ENCODE measurements at places on chromosomes 7 and 10. TPM values are rescaled to one million over a fixed set of nuclear protein-coding genes. Genes with fewer than 3 reads are reported as not detected.
A peak's percentile ranks its signal among the peaks of the same experiment; 100 is the strongest.

GRCh38 chr10:69220507-69220906 is 375 bp downstream of the HKDC1 start:
- H3K4me1 ChIP-seq, result peaks cover 15% of the 10 kb centered on the region
- no peak overlapping the region for H3K4me3 ChIP-seq
- no peaks in the 10 kb centered on the region for H3K36me3 ChIP-seq
- no peak for DNase-seq
- no peak overlapping the region for H3K27ac ChIP-seq

GRCh38 chr10:71134732-71135211 is 77.6 kb upstream of the UNC5B start:
- H3K36me3 ChIP-seq, result no peaks in the 10 kb centered on the region
- no peaks in the 10 kb centered on the region for H3K27me3 ChIP-seq
- no peaks in the 10 kb centered on the region for H3K4me1 ChIP-seq
- no peak overlapping the region for H3K27ac ChIP-seq
- no peak overlapping the region for H3K4me3 ChIP-seq

GRCh38 chr7:115352375-115352774 is 430.5 kb downstream of the MDFIC start:
- H3K4me1 ChIP-seq, result no peaks in the 10 kb centered on the region
- H3K27me3 ChIP-seq, result no peaks in the 10 kb centered on the region
- no peak for DNase-seq
- H3K27ac ChIP-seq, result no peak overlapping the region
- no peak overlapping the region for H3K4me3 ChIP-seq

- no peak overlapping the region for H3K4me3 ChIP-seq
- DNase-seq, result no peak
- H3K27ac ChIP-seq, result no peak overlapping the region
- H3K27me3 ChIP-seq, result no peaks in the 10 kb centered on the region
- peaks cover 80% of the 10 kb centered on the region for H3K36me3 ChIP-seq
Measured at GRCh38 chr7:55493408-55493807, 78.9 kb downstream of the VOPP1 start.

DNA sequence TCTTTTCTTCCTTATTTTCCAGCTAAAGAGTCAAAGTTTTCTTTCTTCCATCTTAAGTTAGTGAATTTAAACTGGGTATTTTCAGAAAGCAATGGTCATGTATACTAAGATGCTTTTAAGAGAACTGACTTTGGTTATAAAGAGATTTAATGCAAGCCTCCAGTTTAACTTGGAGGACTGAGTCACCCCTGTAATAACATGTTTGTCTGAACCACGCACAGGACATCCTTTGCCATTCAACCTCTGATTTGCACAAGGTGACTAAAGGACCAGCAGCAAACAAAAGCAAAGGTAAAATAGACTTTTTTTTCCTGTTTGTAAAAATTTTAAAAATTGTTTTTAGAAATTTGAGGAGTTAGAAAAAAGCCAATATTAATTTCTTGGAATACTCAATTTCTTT is 2.9 kb downstream of the HYAL4 start:
- no peak overlapping the region for H3K27ac ChIP-seq
- no peaks in the 10 kb centered on the region for H3K27me3 ChIP-seq
- no peaks in the 10 kb centered on the region for H3K4me1 ChIP-seq
- no peak overlapping the region for H3K4me3 ChIP-seq

- H3K4me3 ChIP-seq, result no peak overlapping the region
- no peak for DNase-seq
- H3K4me1 ChIP-seq, result no peaks in the 10 kb centered on the region
- H3K36me3 ChIP-seq, result no peaks in the 10 kb centered on the region
Measured at GRCh38 chr7:54689394-54690049, 69.5 kb downstream of the SEC61G start.

GRCh38 chr7:83769407-83769806 is 120.5 kb upstream of the SEMA3E start:
- no peaks in the 10 kb centered on the region for H3K4me1 ChIP-seq
- H3K4me3 ChIP-seq, result no peak overlapping the region
- H3K27ac ChIP-seq, result no peak overlapping the region
- no peak for DNase-seq
- H3K36me3 ChIP-seq, result no peaks in the 10 kb centered on the region
- no peaks in the 10 kb centered on the region for H3K27me3 ChIP-seq

- DNase-seq, result no peak
- H3K4me1 ChIP-seq, result no peaks in the 10 kb centered on the region
- H3K27ac ChIP-seq, result no peak overlapping the region
- no peaks in the 10 kb centered on the region for H3K27me3 ChIP-seq
- H3K4me3 ChIP-seq, result no peak overlapping the region
Measured at GRCh38 chr10:106436123-106436715, 728.3 kb downstream of the SORCS1 start.

- peaks cover 6% of the 10 kb centered on the region for H3K4me1 ChIP-seq
- peak; percentile 20 for DNase-seq
- H3K27me3 ChIP-seq, result no peaks in the 10 kb centered on the region
- H3K27ac ChIP-seq, result peak overlapping the region; percentile 89
- no peaks in the 10 kb centered on the region for H3K36me3 ChIP-seq
Measured at GRCh38 chr7:27661811-27662489, 733 bp downstream of the HIBADH start.

DNA sequence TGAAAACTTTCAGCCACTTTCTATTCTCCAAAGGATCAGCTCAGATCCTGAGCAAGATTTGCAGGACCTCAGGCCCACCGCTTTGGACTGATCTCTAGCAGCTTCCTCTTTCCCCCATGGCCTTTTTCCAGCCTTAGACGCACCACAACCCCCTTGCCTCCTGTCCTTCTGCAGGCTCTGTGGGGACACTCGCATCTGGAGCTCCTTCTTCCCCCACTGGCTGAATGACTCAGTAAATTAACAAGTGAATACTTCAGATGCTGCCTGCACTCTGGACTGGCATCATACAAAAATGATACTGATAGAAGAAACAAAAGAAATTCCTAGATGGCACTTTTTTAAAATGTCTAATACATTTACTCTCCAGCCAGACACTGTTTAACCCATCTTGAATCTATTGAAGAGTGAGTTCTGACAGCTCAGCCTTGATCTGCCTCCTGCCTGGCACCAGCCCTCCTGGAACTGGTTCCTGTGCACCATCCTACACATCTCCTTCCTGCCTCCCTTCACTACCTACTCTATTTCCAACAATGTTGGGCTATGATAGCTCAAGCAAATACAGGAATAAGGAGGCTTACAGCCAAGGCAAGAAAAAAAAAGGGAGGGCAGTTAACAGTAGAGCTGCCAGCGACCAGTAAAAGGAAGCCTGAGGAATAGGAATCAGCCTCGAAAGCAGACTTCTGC is 3.3 kb downstream of the FRMPD2 start:
- H3K4me3 ChIP-seq, result no peak overlapping the region
- no peaks in the 10 kb centered on the region for H3K4me1 ChIP-seq
- H3K36me3 ChIP-seq, result no peaks in the 10 kb centered on the region
- DNase-seq, result no peak
- no peak overlapping the region for H3K27ac ChIP-seq

GRCh38 chr7:24290004-24290641 is 6.1 kb downstream of the NPY start:
- DNase-seq, result peak; percentile 40
- no peaks in the 10 kb centered on the region for H3K4me1 ChIP-seq
- no peak overlapping the region for H3K4me3 ChIP-seq

- peaks cover 6% of the 10 kb centered on the region for H3K36me3 ChIP-seq
- peaks cover 72% of the 10 kb centered on the region for H3K4me1 ChIP-seq
- peak overlapping the region; percentile 93 for H3K4me3 ChIP-seq
- H3K27me3 ChIP-seq, result no peaks in the 10 kb centered on the region
- DNase-seq, result no peak
- H3K27ac ChIP-seq, result peak overlapping the region; percentile 81
Measured at GRCh38 chr7:48088559-48089045, 463 bp upstream of the UPP1 start.

DNA sequence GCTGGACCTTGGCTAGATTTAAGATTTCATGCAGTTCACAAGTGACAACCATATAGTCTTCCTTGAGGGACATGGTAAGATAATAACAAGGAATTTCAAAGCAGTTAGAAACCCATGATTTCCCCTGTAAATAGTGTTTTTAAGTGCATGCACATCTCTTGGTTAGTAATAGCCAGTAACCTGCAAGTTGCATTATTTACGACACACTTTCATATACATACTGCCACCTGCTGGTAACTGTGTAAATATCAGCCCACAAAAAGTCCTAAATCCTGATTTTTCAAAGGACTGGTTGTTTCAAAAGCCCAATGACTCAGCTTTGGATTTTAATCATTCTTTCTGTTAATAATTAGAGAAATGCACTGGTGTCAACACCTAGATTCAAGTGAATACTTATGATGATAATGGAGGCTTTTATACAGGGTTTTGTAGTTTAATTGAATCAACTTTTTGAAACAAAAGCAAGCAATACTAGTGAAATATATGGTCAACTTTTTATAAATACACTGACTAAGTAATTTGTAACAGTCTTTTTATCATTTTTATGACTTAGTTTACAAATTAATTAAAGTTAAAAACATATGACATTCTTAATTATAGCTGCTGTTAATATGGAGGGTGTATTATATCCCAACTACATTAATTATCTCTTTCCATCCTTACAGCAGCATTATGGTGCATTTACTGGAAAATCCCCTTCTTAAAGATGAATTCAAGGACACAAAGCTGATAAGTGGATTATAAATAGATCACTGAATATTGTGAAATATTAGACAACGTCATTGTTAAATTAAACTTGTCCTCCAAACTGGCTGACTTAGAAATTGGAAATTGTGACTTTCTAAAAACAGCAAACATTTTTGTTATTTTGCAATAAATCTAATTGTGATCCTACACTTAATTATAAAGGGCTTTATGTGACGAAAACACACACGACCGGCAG is 367.7 kb upstream of the SEMA3D start:
- no peak overlapping the region for H3K4me3 ChIP-seq
- no peak for DNase-seq
- H3K4me1 ChIP-seq, result no peaks in the 10 kb centered on the region

DNA sequence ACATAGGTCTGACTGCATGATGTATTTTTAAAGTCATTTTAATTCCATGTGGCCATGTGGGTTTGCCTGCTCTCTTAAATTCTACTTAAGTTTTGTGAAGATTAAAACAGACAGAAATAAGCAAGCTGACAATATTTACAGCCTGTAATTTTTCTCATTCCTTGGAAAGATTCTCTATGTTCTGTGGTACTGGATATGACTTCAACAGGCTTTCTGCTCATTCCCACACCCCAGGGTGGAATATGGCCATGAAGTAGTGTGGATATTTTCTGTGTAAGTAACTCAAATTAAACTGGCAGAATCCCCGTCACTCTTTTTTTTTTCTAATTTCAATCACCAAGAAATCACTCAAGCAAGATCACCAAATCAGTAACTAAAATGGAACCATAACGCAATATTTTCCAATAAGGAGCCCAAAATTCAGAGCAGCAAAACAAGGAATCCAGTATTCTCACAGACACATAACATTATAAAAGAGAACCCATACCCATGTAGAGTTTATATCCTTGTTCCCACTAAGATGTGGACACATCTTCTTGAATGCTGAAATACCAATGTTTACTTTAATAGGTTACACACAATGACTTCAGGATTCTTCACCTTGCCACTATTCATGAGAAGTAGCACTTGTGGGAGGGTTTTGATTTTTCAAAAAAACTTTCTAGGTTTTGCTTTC is 5.7 kb downstream of the HOXA5 start:
- H3K27ac ChIP-seq, result no peak overlapping the region
- H3K4me3 ChIP-seq, result no peak overlapping the region
- DNase-seq, result no peak
- H3K4me1 ChIP-seq, result no peaks in the 10 kb centered on the region
- H3K27me3 ChIP-seq, result no peaks in the 10 kb centered on the region
- no peaks in the 10 kb centered on the region for H3K36me3 ChIP-seq

DNA sequence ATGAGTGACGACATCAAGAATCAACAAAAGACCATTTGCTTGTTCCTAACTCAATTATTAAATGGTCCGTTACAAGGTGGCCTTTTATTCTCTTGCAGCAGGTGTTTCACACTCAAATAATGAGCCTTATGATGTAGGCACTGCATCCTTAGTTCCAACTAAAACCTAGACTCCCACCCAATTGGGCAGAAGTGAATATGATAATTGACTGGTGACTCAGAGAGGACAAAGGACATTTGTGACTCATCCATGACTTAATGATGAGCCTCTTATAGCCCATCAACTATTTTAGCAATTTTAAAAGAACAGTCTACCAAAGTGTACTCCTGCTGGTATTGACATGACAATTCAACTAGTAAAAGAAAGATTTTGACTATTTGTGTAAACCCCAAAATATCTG is 1027.8 kb upstream of the PHF14 start:
- H3K27me3 ChIP-seq, result no peaks in the 10 kb centered on the region
- H3K27ac ChIP-seq, result no peak overlapping the region
- H3K4me3 ChIP-seq, result no peak overlapping the region
- H3K4me1 ChIP-seq, result no peaks in the 10 kb centered on the region

DNA sequence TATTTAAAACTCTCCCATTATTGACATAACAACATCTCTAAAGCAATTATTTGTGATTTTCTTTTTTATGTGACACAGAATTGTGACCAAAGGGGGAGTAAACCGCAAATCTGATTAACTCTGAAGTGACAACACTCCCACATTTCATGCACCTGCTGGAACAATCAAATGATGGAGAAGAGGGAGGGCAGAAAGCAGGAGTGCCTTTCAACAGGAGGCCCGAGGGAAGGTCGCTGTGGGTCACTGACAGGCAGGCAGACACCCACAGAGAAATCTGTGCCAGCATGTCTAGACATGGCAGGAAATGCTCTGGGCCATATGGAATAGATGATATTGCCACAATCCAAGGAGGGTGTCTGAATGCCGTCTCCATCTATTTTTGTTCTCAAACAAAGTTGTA is 247.3 kb downstream of the DOCK4 start:
- no peaks in the 10 kb centered on the region for H3K27me3 ChIP-seq
- no peak overlapping the region for H3K4me3 ChIP-seq
- H3K4me1 ChIP-seq, result no peaks in the 10 kb centered on the region
- no peak overlapping the region for H3K27ac ChIP-seq
- DNase-seq, result no peak
- no peaks in the 10 kb centered on the region for H3K36me3 ChIP-seq

The UCN3 gene
- not detected for total RNA-seq

The FKBP6 gene
- not detected for total RNA-seq

The FZD1 gene
- 0.64 TPM for total RNA-seq

The C10orf143 gene
- total RNA-seq, result 10.2 TPM

The GIMAP2 gene
- total RNA-seq, result 79.4 TPM

The CCDC7 gene
- 98.7 TPM for total RNA-seq

The UNC5B gene
- 0.08 TPM for total RNA-seq

The TBXAS1 gene
- total RNA-seq, result 6.7 TPM

The SEC24C gene
- total RNA-seq, result 103 TPM

The MEOX2 gene
- not detected for total RNA-seq
